ENCODE measurements at places on chromosomes 2 and 18.

GRCh38 chr2:196592331-196592910 lies 47.1 kb upstream of the CCDC150 start:
- no peak for DNase-seq

DNA sequence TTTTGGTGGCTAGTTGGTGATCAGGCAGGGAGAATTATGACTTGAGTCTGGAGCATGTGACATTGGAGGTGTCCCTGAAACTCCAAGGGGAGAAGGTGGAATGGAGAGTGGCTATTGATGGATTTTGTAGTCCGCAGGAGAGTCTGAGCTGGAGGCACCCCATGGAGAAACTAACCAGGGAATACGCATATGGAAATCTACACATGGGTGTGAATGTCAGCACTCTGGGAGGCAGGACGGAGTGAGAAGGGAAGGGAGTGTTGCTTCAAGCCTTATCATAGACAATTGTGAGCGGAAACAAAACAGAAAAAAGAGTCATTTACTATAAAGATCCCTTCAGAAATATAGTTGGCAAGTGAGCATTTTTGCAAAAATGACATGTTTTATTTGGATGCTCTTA lies 667 bp upstream of the SCYGR4 start:
- DNase-seq, result no peak

- DNase-seq, result no peak
These were observed 2.7 kb downstream of the PER2 start for GRCh38 chr2:238285653-238286082.

- DNase-seq, result no peak
These were observed 21.7 kb downstream of the KIAA1328 start for GRCh38 chr18:36850527-36851201.

DNA sequence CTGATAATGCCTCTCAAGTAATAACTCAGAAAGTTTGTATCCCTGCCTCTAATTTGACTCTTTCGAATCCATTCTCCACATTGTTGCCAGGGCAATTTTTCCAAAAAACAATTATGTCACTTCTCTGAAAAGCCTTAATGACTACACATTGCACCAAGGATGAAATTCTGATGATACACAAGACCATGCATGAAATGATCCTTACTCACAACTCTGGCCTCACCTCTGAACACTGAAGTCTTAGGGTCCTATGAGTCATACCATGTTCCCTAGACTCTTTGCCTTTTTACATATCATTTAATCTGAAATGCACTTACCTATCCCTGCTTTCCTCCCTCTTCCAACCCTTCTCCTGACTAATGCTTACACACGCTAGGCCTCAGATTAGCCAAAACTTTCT lies 51.0 kb downstream of the WDPCP start:
- no peak for DNase-seq

DNA sequence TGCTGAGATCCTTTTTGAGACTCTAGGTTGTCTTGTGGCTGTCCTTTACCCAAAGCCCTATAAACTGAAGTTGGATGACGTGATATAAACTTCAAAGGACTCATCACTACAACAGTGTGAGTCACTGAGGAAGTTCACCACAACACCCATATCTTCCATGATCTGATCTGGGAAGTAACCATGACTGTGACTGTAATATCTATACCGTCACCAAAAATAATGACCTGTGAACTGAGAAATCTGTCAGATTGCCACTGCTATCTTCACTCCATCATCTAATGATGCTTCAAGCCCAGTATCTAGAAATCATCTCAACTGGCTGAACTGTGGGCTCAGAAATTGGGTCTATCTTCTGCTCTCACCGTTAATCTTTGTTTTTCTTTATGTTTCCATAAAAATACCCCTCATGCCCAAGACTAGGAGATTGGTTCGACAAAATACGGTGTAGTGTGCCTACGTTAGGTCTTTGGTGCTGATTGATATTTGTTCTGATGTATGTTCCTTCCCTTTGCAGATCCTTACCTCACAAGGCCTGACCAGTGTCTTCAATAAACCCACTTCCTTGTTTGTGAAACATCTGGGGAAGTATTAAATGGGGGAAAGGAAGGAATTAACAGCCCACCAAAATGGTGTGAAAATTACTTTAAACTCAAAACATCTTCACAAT lies 78.2 kb downstream of the MYL12B start:
- no peak for DNase-seq

DNA sequence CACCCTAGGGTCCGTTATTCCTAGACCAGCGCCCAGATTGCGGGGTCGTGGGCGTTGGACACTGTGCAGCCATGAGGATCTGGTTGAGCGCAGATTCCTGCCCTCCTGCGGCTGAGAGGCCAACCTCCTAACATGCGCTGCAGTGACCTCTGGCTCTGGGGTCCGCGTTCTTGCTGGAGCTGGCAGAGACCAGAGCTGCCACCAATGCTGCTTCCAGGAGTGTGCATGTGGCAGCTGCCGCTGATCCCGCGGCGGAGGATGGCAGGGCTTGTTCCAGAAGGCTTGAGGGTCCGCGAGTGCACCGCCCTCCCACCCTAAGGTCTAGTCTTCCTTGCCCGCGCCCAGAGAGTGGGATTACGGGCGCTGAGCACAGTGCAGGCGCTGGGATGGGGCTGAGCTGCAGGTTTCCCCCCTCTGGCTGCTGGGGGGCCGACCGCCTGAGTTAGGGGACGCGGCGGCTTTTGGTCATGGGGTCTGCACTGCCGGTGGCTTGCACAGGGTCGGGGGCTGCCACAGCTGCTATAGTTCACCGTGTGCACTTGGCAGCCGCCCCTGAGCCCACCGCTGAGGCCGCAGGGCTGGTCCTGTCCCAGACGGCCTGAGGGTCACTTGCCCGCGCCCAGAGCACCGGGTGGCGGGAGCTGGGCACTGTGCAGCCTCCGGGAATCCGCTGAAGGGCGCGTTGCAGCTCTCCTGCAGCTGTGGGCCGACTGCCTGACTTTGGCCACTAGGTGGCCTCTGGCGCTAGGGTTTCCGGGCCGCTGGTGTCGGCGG lies 145.9 kb downstream of the CCDC74A start:
- DNase-seq, result peak; percentile 74

DNA sequence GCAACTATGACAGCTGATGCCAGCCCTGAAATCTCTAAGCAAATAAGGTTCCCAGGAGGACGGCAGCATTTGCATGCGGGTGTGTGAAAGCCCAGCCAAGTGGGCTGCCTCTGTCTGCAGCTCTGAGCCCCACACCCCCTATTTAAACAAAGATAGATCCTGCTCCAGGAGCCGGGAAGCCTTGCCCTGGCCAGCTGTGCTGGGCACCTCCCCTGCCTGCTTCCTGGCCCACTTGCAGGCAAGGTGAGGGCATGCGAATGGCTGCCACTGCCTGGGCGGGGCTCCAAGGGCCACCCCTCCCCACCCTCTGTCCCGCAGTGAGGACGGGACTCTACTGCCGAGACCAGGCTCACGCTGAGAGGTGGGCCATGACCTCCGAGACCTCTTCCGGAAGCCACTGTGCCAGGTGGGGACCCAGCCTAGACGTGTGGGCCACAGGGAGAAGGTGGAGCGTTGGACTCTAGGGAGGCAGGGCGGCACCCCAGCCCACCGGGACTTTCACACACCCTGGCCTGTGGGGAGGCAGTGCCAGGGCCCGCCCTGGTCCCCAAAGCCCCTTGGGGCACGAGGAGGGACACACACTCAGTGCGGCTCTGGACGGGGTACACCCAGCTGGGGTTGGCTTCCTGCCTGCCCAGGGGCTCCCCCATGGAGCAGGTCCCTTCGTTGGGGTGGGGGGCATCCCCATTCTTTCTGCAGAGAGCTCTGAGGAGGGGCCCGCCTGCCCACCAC lies at the start of gene ANO7:
ANO7 (plus strand) TSS at position 317 of the 732 bp plus-strand sequence. CDS start 1,387 bp downstream, outside the sequence.
- DNase-seq, result peak; percentile 32

DNA sequence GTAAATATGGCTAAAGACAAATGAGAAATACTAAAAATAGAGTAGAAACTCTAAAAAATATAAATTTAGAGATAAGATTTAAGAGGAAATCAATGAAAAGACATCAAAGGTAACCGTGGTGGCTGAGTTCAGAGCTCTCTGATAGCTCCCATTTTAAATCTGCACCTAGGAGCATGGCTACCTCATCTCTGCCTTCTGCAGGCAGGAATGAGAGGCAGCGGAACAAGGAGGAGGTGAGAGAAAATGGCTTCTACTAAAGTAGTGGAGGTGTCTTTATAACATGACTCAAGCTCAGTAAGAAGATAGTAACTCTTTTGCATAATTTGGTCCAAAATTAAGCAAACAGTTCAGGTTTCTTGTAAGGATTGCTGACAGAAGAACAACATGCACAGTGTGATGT lies 758.7 kb upstream of the FSHR start:
- no peak for DNase-seq

DNA sequence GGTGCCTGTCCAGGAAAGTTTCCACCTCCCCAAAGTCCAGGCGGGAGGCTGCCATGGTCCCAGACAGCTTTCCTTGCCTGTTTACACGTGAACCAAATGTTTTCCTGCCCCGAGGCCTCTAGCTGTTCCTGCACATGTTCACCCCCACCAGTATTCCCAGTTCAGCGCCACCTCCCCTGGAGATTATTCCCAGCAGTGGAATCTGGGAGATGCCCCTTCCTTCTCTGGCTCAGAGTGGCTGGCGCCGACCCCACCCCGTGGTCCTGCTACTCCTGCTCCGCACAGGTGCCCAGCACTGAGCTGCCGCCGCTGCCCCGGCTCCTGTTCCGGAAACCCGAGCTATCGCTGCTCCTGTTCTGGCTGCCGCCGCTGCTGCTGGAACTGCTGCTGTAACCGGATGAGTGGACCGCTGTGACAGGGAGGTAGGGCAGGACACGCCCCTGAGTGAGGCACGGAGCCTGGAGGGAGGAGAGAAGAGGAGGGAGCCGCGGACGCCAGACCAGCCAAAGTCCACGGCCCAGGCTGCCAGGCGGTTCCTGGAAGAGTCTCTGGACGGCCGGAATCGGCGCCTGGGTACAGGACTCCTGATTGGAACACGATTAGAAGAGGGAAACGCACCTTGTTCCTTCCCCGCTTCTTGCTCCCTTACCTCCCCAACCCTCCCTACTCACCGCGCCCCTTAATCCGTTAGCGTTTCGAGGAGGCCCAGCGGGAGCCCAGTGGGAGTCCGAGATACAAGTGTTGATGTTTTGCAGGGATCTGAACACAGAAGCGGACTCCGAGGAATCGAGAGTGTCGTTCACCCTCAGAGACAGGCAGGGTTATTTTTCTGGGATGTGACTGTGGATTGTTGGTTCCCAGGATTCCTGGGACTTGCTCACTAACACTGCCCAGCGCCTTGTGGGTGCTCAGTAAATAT lies at the start of gene PDE11A:
PDE11A (minus strand) TSS at position 395 of the 919 bp plus-strand sequence; CDS start at position 55, 340 bp downstream.
- DNase-seq, result peak; percentile 72

- DNase-seq, result no peak
These were observed 45.4 kb downstream of the CHN1 start for GRCh38 chr2:174959787-174960186.

- no peak for DNase-seq
These were observed 8.2 kb downstream of the KCNJ3 start for GRCh38 chr2:154706660-154707059.

DNA sequence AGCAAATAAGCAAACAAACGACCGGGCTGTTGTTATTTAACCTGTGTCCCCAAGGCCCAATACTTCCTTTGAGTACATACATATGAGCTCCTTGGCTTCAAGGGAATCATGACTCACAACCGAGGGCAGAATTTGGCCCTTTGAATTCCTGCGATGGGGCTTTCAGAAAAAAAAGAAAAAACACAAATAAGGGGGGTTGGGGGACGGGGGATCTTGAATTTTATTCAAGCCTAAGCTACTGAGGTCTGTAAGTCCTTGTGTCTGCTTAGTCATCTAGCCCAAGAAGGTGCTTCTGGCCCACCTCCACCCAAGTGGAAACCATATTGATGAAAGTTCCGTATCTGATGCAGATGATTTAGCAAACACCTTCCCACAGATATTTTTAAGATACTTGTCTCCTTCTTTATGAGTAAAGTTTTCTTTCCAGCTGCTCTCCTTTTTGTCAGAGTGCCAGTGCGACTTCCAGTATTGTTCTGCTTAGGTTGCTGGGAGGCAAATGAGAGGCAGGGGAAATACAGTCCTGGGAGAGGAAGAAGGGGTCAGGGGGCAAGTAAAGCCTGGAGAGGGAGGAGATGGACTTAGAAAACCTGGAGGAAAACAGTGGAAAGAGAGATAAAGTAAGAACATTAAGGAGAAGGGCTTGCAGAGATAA lies 169.6 kb downstream of the ZEB2 start:
- DNase-seq, result no peak

GRCh38 chr2:166179201-166179600 lies 51.4 kb upstream of the SCN1A start:
- DNase-seq, result no peak

GRCh38 chr18:9860682-9861081 lies 25.1 kb upstream of the TXNDC2 start:
- no peak for DNase-seq

- DNase-seq, result no peak
These were observed 161.7 kb upstream of the FN1 start for GRCh38 chr2:215597577-215597976.

- no peak for DNase-seq
These were observed 20.3 kb downstream of the SNRPD1 start for GRCh38 chr18:21632393-21632792.

- no peak for DNase-seq
These were observed 335.5 kb downstream of the CLIP4 start for GRCh38 chr2:29450596-29451222.

DNA sequence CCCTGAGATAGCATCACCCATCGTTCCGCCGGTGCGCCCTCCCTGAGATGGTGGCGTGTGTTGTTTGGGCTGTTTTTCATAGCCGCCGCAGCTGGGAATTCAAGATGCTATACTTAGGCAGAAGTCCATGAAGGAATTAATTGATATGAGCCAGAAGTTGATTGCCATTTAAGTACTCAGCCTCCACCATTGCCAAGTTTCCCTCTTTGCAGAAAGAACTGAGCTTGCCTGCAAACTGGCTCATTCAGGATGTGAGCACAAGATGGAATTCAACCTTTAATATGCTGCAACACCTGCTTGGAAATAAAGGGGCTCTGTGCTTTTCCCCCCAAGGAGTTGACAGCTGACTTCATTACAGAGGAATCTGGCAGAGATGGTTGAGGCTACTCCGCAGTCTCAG lies 295.5 kb downstream of the ZNF521 start:
- no peak for DNase-seq

GRCh38 chr2:145906354-145906753 lies 1386.4 kb upstream of the ZEB2 start:
- no peak for DNase-seq

DNA sequence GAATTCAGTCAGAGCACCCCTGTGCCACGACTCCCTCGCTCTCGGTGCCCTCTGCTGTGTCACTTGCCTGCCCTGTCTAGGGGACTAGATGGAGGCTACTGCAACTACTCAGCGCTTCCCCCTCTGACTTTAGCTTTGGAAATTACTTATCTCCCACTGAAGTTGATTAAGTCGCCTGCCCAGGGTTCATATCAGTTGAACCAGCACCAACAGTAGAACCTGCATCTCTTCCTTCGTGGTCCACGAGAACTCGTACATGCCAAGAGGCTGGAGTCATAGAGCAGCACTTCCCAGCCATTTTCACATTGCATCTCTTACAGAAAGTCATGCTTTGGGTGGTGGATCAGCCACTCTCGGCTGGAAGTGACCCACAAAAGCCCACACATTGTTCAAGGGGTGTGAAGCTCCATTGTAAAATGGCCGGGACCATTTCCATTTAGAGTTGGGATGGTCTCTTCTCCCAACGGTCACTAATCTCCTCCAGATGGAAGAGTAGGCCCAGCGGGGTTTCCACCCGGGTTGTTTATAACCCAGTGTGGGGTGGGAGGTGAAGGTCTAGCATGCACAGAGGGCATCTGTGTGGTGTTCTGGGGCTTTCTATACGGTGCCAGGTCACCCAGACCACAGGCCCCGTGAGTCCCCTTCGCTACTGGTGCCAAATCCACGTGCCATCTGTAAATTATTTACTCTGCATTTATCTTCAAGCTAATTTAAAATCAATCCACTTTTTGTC lies 38.0 kb downstream of the STEAP3 start:
- no peak for DNase-seq

- DNase-seq, result no peak
These were observed 33.8 kb downstream of the HS6ST1 start for GRCh38 chr2:128284841-128285240.

- DNase-seq, result no peak
These were observed 256.2 kb downstream of the LNPK start for GRCh38 chr2:175745911-175746310.

Measured in D341Med (cell line).